ENCODE measurements at places on chromosomes 11 and 22.

GRCh38 chr11:123561431-123561800 is 93.0 kb downstream of the SCN3B start:
- no peak for DNase-seq

GRCh38 chr11:61331651-61332050 is 1.3 kb downstream of the DDB1 start:
- DNase-seq: no peak

DNA sequence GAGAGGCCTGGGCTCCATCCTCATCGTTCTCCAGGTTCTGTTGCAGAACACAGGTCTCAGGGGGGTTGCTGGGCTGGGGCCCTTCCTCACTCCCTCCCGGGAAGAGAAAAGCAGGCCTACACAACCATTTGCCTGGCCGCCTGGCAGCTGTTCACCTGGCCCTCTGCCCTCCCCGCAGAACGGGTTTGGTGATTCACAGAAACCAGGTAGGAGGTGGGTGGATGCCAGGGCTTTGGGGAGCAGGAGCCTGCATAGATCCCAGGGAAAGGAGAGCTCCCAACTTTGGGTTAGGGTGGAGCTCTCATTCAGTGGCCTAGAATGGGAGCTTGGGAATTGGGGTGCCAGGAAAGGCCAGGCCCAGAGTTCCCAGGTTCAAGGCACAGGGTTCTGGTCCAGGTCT is 995 bp downstream of the TMEM134 start:
- DNase-seq: no peak

- DNase-seq: peak; percentile 58
These were observed 28.8 kb downstream of the IGSF9B start for GRCh38 chr11:133927690-133928627.

GRCh38 chr11:12547953-12548650 is 126.1 kb upstream of the TEAD1 start:
- DNase-seq: no peak

All from activated T-cell treated with anti-CD3 and anti-CD28 coated beads for 1 hour (primary cell).